ENCODE measurements at places on chromosomes 13 and 19.

DNA sequence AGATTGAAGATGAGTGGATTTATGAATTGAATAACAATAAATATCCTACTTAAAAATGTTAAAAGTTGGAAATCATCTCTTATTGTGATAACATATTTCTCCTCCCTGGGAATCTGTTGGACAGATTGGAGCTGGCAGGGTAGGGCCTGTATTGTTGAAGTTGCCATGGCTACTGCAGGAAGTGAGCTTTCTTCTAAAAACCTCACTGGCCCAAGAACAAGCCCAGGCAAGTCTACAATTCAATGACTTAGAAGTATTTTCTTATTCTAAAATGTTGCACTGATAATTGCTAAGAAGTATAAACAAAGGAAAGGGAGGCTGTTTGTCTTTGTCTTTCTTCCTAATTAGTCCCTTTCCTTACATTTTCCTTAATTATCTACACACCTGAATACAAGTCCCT is 112.1 kb downstream of the DLEU7 start:
- no peak for DNase-seq

GRCh38 chr19:46413262-46414031 is at the start of gene CCDC8:
TSS of gene CCDC8 (minus strand) at chr19:46413564. CDS start at chr19:46412810, 754 bp downstream.
- DNase-seq, result no peak

DNA sequence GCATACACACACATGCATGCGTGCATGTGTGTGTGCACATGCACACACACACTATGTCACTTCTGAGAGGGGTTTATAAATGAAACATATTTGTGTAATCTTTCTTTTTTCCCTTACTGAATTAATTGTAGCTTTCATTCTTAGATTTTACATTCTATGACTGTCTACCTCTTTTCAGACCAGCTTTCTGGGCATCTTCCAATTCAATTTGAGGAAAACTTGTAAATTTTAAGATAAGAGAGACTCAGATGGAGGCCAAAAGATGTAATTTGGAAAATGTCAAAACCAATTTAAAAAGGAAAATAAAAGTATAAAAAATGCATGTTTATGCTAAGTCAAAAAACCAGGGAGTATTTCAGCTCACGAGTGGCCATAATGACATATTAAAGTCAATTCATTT is 594.5 kb downstream of the OLFM4 start:
- DNase-seq, result no peak

- no peak for DNase-seq
Measured at GRCh38 chr13:49353908-49354307, 90.0 kb downstream of the CAB39L start.

- no peak for DNase-seq
Measured at GRCh38 chr13:107138486-107138885, 570.5 kb upstream of the ARGLU1 start.

GRCh38 chr13:85808811-85809210 is 9.6 kb upstream of the SLITRK6 start:
- DNase-seq, result no peak

GRCh38 chr13:76795701-76796695 is 90.2 kb downstream of the KCTD12 start:
- DNase-seq, result no peak

GRCh38 chr13:44374348-44374712 is 706 bp downstream of the SERP2 start:
- DNase-seq, result no peak

DNA sequence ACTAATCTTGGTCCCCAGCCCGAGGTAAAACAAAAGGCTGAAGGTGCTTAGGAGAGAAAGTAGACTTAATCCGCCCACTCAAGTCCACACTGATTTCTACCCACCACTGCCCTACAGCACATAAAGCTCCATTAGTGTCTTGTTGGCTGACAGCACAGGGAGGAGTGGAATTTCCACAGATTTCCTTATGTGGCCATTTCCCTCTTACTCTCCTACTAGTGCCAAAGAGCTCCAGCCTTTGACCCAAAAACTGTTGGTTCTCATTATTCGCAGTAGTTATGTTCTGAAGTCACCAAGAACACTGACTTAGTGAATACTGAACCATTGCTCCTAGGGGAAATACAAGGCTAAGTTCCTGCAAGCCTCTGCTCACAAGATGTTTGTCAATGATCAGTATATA is 61.2 kb downstream of the RAB20 start:
- DNase-seq, result no peak

- no peak for DNase-seq
Measured at GRCh38 chr19:21158523-21159135, 16.8 kb downstream of the ZNF431 start.

GRCh38 chr19:17718550-17718946 is 732 bp upstream of the MAP1S start:
- no peak for DNase-seq

DNA sequence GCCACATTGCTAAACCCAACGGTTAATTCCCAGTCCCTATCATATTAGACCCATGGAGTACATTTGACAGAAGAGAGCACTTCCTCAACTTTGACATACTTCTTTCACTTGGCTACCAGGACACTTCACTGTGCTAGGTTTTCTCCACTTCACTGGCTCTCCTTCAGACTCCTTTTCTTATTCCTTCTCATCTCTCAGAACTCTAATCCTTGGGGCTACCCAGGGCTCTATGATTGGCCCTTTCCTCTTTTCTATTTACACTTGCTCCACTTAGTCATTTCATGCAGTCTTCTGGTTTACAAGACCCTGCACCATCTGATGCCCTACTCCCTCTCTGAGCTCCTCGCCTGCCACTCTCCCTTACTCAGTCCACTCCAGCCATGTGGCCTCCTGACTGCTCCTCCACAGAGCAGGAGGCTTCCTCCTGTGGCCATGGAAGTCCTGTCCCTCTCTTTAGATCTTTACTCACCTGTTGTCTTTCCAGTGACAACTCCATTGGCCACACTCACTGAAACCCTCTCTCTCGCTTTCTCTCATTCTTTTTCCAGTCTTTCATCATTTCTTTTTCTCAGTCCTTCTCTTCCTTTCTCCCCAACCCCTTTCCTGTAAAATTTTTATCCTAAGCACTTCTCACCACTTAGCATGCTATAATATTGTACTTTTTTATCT is 90.4 kb downstream of the TBC1D4 start:
- DNase-seq, result no peak

DNA sequence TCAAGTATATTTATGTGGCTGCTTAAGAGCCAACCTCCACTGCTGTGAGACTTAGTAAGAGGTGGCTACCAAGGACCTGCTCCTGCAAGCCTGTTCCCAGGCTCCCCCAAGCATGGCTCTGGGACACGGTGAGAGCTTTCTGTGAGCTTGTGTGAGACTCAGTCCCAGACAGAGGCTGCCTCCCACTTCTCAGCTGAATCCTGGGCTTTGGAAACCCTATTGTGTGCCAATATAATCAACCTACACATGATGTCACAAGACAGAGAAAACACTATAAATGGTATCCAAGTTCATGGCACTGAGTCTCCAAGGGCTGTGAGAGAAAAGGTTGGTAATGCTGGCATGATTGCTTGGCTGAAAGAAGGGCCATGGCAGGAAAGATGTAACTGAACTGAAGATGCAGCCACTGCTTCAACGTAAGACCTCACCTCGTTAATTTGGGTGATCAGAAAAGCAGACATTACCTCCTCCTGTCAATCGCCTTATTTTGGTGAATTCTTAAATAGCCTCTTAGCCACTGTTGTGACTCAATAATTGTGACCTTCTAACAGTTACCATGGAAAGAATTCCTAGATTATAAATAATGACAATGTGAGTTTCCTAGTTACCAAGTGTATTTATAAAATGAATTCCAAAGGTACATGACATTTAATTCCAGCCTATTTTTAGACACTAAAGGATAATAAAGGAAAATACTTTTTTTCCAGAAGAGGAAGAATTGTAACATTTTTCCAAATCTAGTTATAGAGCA is 332.0 kb downstream of the IRS2 start:
- DNase-seq, result no peak

DNA sequence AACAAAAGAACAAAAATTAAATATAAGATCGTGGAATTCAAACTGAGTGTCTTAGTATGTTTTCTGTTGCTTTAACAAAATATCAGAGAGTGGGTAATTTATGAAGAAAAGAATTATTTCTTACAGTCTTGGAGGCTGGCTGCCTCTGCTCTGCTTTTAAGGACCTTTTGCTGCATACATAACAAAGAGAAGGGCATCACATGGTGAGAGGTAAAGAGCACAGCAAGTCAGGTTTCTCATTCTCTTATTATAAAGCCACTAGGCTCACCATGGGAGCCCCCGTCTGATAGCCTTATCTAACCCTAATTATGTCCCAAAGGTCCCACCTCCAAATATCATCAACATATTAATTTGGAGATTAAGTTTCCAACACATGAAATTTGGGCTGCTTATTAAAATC is 231.3 kb downstream of the SLITRK6 start:
- DNase-seq, result no peak

DNA sequence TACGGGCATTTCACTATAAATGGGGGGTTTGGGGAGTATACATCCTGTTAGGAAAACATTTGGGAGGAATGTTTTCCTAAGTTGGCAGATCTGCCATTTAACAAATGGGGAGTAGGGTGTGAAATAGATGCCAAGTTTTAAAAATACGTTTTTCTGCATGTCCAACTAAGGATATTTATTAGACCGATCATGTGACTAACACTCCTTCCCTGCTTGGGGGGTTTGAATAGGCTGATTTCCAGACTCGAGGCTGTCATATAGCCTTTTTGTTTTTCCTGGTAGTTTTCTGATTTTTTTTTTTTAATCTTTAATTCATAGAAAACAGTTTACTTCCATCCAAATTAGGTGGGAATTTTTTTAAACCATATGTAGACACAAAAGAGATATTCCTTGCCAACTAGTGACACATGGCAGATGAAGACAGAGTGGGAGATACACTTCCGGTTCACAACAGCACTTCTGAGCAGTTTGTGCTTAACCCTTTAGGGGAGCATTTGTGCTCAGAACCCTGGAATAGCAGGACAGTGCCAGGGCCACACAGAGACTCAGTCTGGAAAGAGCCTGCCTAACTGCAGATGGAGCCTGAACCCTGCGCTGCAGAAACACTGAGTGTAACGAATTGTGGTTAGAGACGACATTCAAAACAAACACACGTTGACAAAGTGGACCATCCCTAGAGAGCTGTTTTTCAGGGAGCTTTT is 5.6 kb upstream of the GATAD2A start:
- DNase-seq, result no peak

GRCh38 chr19:56079609-56080008 is 41.5 kb downstream of the ZNF787 start:
- no peak for DNase-seq

GRCh38 chr13:110813646-110814624 is 100.4 kb downstream of the ING1 start:
- DNase-seq, result no peak

DNA sequence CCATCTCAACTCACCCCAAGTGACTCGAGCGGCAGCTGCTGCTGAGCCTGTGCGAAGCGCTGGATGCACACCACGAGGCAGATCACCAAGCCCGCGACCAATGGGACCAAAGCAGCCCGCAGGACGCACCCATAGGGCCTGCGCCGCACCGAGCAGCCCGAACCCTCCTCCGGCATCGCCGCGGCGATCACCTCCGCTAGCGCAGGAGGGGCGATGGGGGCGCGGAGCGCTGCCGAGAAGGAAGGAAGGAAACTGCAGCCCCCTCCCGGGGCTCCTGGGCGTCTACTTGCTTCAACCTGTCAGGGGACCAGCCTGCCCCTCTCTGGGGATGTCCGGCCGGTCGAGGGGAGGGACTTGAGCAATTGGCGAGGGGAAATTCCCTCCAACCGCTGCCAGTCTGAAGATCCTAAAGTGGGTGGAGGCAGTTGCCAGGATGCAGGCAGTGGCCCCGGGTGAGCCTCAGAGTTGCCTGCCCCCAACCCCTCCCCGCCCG is at the start of gene CD70:
TSS of gene CD70 (minus strand) at position 324 of the 493 bp plus-strand sequence. CDS start at position 176, 148 bp downstream.
- no peak for DNase-seq

- DNase-seq, result no peak
Measured at GRCh38 chr13:99159331-99160061, 41.2 kb upstream of the UBAC2 start.

DNA sequence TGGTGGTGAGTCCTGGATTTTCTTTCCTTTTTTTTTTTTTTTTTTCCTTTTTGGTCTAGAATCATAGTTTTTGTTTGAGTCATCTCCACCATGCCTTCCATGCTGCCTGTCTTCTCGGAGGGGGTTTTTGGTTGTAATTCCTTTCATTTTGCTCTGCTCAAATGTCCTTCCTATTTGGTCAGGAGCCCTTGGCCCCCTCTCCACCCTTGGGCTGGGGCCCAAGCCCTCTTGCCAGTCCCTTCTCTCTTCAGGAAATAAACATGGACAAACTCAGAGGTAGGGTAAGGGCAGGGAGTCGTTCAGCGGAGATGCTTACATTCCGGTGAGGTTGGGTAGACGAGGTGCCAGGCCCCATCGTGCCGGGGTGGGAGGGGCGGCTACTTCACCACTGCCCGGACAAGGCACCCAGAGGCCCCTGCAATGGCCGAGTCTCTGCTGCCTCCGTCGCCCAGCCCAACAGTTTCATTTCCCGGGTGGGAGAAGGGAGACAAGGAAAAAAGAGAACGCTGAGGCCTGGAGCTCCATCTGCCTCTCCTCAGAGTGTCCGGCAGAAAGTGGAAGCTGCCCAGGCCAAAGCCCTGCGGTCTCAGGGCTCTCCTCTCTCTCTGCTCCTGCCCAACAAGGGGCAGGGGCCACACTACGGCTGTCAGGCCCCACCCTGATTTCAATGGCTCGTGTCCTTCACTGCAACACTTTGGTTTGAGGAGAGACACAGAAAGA is 12.7 kb downstream of the ZNF574 start:
- no peak for DNase-seq

GRCh38 chr13:22126433-22127021 is 455.7 kb downstream of the FGF9 start:
- DNase-seq, result no peak

DNA sequence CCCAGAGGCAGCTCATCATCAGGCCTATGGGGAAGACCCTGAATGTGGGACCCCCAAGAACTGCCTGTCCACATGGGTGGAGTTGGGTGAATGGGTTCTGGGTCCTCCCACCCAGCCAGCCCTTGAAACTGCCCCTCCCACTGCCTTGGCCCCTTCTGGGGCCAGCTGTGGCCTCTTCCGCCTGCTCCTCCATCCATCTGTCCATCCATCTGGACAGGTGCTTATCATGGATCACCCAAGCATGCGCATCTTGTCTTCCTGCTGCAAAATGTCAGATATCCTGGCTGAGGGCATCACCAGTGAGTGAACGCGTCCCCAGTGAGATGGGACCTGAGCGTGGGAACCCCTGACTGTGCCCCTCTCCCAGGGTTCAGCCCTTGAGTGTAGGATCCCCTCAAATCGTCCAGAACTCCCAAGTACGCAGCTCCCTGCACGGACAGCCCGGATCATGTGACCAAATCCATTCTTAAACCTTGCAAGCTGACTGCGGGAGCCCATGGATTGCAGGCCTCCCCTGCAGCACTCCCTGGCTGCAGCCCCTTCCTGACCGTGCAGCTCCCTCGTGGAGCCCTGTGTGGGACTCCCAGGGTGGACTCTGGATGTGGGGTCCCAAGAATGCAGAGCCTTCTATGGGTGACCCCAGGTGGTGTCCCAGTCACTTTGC is 2.0 kb downstream of the STXBP2 start:
- no peak for DNase-seq

- DNase-seq, result no peak
Measured at GRCh38 chr19:19642506-19643157, 825 bp downstream of the GMIP start.
